ENCODE measurements at places on chromosomes 1 and 21.

DNA sequence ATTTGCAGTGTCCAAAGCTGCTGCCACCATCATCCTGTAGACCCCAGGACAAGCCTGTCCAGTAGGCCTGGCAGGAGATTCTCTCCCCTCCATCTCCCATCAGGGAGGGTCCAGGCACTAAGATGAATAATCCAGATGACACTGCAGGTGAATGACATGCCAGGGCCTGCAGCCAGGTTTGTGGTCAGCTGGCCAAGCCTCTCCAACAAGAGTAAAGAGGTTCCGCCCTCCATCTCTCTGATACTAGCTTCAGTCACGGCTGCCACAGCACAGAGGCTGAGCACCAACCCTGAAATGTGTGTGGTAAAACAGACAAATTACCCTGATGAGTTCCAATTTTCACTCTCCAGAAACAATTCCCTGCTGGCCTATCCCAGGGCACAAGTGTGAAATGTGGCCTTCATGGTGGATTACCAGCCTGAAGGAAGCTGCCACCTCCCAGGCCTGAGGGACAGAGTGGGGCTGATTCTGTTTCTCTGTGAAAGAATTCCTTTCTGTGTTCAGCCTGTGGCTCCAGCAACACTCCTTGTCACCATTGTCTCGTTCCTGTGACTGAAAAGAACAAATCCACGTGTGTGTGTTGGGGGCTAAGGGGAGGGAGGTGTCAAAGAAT, 19.9 kb upstream of the LHX4 start:
- DNase-seq: no peak

- no peak for DNase-seq
These were observed 89.7 kb downstream of the GTF2B start for GRCh38 chr1:88801575-88802208.

DNA sequence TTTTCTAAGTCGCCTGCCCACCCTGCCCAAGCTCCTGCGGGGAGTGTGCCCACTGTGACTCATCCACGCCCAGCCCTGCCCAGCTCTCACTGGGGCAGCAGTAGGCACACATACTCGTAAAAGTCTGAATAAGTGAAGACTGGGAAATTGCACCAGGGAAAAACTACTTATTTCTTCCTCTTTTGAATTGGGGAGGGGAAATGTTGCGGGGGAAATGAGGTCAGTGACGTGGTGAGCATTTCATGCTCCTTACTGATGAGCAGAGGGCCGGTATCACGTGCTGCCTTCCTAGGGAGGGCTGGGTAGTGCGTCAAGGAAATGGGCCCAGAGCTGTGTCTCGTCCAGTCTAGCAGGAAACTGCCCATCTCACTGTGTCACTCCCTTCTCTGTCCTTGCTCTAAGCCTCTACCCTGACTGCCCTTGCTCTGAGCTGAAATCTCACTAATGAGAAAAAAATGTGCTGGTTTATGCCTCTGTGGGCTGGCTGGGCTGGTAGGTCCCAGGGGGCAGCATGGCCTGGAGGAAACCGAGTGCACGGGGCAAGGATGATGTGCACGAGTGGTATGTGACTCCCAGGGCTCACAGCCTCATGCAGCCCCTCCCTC, 13.5 kb upstream of the TNFRSF1B start:
- DNase-seq: no peak

DNA sequence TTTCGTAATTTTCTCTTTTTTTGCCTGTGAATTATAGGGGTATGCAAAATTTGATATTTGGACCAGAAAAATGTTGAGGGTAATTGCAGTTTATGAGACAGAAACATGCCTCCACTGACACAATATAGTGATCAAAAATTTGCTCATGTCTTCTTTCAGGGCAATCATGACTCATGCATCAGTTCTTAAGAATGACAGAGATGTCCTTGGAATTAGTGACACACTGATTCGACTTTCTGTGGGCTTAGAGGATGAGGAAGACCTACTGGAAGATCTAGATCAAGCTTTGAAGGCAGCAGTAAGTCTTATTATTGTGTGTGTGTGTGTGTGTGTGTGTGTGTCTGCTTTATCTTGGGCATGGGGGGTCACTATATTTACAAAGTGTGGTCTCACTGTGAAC, 27.5 kb downstream of the CTH start:
- no peak for DNase-seq

- DNase-seq: no peak
These were observed 2.4 kb upstream of the MFSD2A start for GRCh38 chr1:39952359-39953110.
